ENCODE measurements at places on chromosomes 3 and 15.

DNA sequence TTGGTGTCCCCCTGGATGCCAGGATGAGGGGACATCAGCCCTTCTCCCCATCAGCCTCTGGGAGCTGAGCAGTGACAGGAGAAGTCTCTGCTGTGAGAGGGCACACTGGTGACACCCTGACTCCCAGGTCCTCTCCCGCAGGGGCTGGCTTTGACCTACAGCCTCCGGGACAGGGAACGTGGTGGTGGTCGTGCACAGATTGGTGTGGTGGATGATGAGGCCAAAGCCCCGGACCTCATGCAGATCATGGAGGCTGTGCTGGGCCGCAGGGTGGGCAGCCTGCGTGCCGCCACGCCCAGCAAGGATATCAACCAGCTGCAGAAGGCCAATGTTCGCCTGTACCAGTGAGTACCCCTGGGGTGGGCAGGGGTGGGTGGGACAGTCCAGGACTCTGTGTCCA, 6.8 kb downstream of the VILL start:
- DNase-seq, result no peak

DNA sequence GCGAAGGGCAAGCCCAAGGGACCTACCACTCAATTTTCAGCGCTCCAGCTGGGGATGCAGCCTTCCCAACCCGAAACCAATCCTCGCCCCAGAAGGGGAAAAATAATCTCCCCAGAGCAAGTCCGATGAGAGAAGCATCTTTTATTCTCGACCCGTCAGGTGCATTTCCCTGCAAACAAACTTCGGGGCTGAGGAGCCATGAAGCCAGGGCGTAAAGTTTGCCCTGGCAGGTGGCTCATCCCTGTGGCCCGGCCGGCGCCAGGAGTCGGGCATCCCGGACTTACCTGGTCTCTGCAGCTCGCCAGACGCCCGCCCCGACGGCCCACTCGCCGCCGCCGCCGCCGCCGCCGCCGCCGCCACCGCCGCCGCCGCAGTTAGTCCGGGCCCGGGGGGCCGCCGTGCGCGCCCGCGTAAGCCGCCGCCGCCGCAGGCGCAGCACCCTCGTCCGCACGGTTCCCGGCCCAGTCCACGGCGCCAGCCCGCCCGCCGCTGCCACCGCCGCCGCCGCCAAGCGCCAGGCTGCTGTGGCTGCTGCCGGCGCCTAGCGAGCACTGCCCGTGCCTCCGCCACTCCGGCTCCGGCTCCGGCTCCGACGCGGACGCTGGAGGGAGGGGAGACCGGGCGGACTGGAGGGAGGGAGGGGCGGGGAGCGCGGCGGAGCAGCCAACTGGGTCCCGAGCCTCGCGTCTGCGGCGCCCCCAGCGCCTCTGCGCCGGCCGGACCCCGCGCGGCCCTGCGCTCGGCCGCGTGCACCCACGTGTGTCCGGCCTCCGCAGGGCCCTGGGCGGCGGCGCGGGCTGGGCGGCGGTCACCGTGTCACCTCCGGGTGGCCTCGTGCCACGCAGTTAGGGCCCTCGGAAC, at the start of gene CNTN3:
Gene CNTN3 (minus strand): TSS at position 553 of the 861 bp plus-strand sequence. CDS start 93,547 bp downstream, outside the sequence.
- peak; percentile 70 for DNase-seq

GRCh38 chr15:73617913-73618312, 15.3 kb downstream of the NPTN start:
- DNase-seq, result no peak

DNA sequence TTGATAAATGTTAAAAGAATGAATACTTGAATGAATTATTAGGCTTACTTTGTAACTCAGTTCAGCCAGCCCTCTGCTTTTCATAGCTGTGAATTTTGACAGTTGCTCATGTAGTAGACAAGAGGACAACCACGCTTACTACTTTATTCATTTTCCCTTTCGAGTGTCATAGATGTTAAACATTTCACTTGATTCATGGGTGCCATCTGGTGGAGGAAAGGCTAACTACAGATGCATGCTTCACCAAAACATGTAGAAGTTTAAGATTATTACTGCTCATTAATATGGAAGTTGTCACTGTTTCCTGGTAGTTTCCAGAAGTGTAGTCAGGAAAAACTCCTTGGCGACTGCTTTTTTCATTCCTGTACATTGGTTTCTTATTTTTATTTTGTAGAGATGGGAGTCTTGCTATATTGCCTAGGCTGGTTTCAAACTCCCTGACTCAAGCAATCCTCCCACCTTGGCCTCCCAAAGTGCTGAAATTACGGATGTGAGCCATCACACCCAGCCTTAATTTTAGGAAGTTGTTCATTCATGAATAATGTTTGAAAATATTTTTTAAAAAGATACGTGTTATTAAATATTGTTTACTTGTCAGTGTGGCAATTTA, 163.2 kb downstream of the B3GALNT1 start:
- DNase-seq, result peak; percentile 77

- DNase-seq, result no peak
Observed at GRCh38 chr15:101242999-101243336, 8.9 kb downstream of the CHSY1 start.

DNA sequence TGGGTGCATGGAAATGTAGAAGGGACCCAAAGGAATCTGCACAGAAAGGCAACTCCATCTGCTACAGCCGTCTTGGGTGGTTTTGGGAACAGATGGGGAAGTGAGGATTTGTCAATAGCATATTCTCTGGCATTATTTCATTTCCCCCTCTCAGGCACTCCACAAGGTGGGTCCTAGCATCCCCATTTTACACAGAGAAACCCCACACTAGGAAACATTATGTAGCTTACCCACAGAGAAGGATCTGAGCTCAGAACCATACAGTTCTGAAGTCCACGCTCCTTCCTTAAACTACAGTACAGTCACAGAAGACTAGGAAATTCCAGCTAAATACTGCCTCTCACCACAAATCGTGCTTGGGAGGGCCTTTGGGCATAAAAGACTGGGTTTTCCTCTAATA, 61.2 kb upstream of the CTNNB1 start:
- DNase-seq, result no peak

DNA sequence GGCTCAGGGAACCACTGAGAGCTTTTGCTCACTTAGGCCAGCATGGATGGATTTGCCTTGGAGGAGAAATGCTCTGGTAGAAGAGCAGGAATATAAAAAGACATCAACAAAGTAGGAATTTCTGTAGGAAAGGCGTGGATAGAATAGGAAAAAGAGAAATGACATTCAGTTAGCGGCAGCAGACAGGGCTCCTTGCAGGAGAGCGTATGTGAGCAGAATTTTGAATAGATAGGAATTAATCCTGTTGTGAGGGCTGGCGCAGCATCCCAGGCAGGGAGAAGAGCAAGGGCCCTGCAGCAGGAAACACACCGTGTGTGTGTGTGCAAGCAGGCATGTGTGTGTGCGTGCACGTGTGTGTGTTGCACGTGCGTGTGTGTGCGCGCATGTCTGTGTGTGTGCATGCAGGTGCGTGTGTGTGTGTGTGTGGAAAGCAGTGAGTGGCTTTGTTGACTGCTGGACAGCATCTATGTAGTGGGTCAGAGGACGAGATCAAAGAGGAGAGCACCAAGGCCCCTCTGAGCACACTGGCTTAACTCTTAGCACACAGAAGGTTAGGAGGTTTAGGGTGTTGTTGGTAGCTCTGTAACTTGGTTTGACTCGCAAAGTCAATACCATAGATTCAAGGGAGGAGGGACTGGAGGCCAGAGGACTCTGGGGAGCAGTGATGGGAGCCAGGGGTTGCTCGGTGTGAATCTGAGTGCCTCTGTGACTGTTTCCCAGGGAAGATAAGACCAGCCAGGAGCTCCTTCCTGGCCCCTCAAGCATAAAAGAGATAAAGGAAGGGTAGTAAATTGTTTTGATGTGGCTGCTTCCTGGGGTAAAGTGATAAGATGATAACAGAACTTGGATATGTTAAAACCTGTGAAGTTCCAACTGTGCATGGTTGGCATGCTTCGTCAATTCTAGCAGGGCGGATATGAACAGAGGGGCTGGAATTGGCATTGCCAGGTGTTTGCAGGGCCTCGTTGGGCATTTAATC, 639.5 kb downstream of the NR2F2 start:
- DNase-seq, result no peak

GRCh38 chr15:94290730-94291129, 59.4 kb downstream of the MCTP2 start:
- no peak for DNase-seq

DNA sequence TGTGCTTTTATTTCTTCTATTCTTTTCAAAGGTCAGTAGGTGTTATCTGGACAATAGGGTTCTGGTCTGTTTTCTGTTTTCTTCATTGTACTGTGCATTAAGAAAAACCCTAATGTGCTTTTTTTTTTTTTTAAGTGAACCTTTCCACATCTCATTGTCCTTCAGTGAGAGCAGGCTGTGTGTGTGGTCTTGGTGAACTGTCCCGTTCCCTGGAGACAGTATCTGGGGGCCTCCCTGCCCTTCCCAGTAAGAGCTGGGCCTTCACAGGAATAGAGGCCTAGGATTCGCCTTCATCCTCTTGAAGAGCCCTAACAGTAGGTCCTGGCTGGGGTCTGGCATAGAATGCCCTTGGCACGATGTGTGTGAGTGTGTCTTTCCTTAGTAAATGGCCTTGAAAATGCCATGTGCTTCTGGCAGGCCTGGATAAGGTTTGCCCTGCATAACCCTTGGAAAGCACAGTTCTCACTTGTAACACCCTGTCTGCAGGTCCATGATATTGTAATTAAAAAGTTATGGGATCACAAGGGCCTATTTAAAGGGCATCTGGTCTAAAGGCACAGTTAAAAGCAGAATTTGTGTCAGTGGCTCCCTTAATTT, 81.2 kb downstream of the IGF1R start:
- DNase-seq, result no peak

- no peak for DNase-seq
Observed at GRCh38 chr3:123105201-123106189, 38.7 kb downstream of the PDIA5 start.

- no peak for DNase-seq
Observed at GRCh38 chr3:143700431-143700975, 147.8 kb downstream of the SLC9A9 start.

GRCh38 chr3:74021449-74021848, 396.7 kb upstream of the PDZRN3 start:
- DNase-seq, result no peak

DNA sequence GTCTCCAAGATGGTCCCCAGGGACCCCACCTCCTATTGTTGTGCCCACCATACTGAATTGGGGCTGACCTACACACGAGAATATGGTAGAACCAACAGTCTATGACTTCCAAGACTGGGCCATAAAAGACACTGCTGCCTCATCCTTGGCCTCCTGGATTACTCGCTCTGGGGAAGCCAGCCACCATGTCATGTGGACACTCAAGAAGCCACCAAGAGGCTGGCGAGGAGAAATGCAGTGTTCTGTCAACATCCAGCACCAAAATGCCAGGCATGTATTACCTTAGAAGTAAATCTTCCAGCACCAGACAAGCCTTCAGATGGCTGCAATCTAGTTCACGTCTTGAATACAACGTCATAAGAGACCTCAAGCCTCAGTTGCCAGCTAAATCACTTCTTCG, 17.1 kb upstream of the TPM1 start:
- no peak for DNase-seq

DNA sequence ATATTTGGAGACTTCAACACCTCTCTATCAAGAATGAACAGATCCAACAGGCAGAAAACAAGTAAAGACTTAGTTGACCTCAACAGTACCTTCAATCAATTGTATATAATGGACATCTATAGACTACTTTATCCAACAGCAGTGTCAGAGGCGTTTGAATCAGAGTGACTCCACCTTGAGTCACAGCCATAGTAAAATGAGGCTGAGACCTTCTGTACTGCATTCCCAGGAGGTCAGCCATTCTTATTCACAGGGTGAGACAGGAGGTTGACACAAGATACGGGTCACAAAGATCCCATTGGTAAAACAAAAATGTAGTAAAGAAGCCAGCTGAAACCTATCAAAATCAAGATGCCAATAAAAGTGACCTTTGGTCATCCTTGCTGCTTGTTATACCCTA, 299.8 kb downstream of the CNTN3 start:
- DNase-seq, result no peak

All from hindlimb muscle (tissue), 1 donor.